ENCODE measurements at places on chromosomes 2 and 18.
A peak's percentile ranks its signal among the peaks of the same experiment; 100 is the strongest.

GRCh38 chr2:202042444-202042843 is 8.8 kb downstream of the FZD7 start:
- no peak for DNase-seq

DNA sequence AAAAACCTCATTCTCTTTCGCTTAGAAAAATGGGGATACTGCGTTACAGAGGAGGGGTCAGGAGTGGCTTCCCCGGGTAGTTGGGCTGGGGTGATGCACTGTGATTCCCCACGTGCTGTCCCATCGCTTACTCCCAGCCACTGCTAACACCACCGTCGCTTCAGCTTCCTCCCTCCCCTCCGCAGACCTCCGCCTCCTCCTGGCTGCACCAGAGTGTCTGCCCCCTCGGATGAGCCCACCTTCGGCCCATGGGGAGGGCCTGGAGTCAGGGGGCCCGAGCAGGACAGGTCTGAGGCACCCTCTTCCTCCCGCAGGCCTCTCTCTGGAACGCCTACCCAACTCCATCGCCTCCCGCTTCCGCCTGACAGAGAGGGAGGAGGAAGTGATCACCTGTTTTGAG is 59.1 kb upstream of the MCFD2 start:
- DNase-seq, result no peak

GRCh38 chr2:239260546-239261327 is 140.1 kb downstream of the HDAC4 start:
- no peak for DNase-seq

DNA sequence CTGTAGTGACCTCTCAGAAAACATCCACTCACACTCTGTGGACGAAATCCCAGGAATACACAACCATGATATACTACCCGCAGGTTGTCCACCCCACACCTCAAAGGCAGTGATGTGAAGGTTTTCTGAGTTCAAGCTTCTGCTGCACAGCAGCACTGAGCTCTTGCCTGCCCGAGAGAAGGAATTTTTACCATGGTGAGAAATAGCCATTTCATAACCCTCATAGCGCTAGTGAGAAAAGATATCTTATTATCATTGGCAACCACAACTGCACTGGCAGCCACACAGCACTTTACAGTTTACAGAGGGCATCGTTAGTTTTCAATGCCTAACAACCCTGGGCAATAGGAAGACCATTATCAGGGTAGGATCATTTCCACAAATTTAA is 36.9 kb downstream of the NAPG start:
- DNase-seq, result no peak

- DNase-seq, result no peak
These were observed 10.8 kb downstream of the AGAP1 start for GRCh38 chr2:235504441-235505180.

DNA sequence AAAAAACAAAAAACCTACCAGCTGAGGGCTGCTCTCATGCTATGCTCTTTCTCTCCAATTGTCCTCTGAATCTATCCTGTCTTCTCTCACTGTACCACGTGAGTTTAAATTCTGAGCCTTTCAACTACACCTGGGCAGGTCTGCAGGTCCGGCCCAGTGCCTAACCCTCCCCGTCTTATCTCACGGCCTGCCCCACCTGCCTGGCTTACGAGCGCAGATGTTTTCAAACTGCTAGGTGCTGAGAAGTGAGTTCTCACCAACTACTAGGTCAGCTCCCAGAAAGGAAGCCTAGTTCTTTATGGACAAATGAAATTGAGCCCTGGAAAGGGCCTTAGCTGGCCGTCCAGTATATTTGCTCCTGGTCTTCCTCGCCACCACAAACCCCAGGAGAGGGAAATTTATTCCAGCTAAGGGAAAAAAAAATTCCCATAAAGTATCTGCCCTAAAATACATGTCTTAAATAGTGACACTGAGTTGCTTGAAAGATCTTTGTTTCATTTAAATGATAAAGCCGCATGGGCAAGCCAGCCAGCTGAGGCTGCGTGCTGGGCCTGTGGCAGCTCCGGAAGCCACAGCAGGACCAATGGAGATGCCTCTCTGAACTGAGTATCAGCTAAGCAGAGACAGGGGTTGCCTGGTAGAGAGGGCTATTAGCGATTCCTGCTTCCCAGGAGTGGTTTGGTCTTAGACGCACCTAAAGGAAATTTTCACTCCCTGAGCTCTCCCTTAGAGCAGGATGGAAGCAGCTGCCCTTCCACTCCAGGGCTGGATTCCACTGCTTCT is 92.5 kb upstream of the NCK2 start:
- no peak for DNase-seq

GRCh38 chr2:146131048-146131447 is 1611.1 kb upstream of the ZEB2 start:
- DNase-seq, result no peak

DNA sequence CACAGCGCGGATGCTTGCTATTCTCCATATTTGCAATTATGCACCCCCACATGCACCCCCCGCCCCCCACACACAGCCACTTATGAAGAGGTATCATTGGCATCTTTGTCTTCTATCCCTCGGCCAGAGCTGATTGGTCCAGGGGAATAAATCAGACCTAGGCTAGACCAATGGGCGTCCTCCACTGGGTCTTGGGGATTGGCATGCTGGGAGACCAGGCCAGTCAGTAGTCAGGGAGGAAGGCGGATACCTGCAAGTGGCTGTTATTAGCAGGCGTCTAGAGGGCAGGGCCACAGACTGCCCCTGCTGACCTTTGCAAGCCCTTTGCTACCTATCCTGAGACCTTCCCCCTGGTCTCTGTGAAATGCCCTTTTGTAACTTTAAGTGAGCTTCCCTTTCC is 30.0 kb downstream of the ATOH8 start:
- no peak for DNase-seq

GRCh38 chr18:68548904-68549870 is 165.7 kb downstream of the TMX3 start:
- DNase-seq, result no peak

GRCh38 chr2:180776921-180777320 is 203.5 kb upstream of the UBE2E3 start:
- no peak for DNase-seq

GRCh38 chr2:205827809-205828365 is 145.6 kb downstream of the NRP2 start:
- DNase-seq, result no peak

DNA sequence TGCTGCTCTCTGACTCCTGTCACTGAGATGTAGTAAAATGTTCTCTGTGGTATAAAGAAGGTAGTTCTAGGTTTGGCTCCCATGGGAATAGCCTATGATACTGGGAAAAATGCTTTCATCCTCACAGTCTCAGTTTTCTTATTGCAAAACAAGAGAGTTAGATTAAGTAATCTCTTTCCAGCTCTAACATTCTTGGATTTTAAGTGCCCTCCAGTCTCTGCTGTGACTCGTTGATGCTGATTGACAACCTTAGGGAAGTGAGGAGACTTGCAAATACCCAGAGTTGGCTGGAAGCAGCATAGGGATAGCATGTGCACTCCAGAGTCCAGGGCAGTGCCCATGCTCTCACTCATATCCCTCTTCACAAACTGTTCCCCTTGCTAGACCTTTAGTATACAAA is 534.9 kb downstream of the SLC4A3 start:
- DNase-seq, result no peak

DNA sequence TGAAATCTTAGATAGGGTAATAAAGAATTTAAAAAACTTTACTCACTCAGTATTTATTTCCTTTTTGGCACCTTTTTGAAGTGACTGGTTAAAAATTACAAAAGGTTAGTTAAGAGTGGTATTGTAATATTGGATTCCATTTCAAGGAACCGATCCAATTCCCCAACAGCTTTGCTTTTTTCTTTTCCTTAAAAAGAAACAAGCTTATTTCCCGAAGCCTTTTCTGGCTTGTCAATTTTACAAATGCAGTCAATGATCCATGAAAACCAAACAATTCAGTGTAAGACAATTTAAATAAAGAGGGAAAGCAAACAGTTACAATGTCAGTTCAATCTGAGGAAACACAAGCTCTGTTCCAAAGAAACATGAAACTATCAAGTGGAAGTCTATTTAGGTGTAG is 200.2 kb downstream of the RIT2 start:
- DNase-seq, result no peak

- no peak for DNase-seq
These were observed 762.2 kb upstream of the HS6ST1 start for GRCh38 chr2:129080715-129081476.

GRCh38 chr2:54945391-54946219 is 104.6 kb downstream of the RTN4 start:
- DNase-seq, result peak; percentile 24

DNA sequence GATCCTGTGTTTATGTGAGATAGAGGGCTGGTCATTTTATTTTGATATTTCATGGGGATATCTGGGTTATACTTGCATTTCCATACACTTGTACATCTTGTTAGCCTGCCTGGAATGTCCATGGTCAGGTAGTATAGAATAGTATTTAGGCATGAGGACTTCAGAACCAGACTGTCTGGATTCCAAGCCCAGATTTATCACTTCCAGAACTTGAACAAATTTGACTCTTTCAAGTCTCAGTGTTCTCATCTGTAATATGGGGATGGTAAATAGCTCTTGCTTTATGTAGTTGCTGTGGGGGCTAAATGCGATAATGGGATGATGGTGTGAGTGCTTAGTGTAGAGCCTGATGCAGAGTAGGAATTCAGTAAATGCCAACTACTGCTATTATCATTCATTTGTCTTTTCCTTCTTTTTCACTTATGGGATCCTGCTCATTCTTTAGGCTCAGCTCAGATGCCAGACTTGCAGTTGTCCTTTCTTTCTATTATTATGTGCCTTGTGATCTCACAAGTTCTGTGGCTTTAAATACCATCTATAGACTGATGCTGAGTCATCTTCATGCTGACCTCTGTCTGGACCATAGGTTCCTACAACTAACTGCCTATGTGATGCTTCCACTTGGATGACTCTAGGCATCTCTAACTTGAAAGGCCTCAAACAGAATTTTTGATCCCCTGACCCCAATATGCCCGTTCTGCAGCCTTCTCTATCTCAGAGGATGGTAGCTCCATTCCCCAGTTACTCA is 67.4 kb downstream of the POLE4 start:
- no peak for DNase-seq

GRCh38 chr2:229417916-229418315 is 146.8 kb upstream of the PID1 start:
- DNase-seq, result no peak

DNA sequence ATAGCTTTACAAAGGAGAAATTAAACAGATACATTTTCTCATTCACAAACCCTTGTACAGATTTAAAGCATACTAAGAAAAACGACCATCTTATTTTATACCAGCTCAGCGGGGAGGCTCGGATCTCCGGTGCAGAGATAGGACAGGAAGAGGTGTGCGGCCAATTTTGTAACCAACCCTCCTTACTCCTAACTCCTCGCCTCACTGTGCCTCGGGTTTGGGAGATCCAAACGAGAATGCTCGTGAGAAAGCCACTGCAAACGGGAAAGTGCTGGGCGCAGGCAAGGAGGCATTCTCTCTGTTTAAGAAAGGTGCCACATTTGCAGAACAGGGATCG is 1.2 kb downstream of the KDSR start:
- DNase-seq, result no peak

DNA sequence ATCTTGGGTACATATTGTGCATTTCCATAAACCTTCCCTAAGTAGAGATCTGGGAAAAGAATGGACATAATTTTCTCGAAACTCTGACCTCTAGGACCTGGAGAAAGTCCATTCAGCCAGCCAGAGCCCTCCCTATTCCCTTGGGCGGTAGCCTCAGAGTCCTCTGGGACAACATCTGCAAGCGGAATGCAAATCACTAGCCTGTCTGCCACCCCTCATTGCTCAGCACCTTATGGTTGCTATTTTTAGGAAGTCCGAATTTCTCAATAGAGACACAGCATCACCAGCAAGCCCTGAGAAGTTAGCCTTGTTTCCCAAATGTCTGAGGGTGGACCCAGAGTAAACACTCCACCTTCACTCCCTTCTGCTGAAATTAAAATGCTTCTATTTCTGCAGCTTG is 17.6 kb upstream of the CD28 start:
- no peak for DNase-seq

DNA sequence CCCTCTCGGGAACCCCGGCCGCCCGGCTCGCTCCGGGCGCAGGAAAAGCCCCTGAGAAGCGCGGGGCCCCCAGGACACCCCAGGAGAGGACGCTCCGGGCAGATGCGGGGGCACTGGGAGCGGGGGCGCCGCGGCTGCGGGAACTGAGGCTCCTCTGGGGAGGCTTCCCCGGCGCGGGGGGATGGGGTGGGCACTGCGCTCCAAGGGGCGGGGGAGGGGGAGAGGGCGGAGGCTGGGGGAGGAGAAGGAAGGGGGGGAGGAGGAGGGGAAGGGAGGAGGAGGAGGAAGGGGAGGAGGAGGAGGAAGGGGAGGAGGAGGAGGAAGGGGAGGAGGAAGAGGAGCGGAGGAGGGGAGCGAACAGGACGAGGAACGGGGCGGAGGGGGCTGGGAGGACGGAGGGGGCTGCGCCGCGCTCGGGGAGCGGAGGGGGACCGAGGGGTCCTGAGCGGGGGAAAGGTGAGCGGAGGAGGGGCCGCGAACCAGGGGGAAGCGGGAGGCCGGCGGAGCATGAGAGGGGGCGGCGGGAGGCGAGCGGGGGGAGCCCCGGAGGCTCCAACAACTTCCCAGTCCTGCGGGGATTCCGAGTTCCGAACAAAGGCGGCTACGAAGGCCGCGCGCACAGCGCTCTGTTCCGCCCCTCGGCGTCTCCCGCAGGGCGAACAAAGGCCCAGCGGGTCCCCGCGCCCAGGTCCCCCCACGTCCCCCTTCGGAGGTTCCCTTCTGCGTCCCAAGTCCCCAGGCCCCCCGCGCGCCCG is 742 bp downstream of the PXDN start:
- no peak for DNase-seq

GRCh38 chr2:158931572-158931971 is 36.9 kb upstream of the TANC1 start:
- DNase-seq, result no peak

DNA sequence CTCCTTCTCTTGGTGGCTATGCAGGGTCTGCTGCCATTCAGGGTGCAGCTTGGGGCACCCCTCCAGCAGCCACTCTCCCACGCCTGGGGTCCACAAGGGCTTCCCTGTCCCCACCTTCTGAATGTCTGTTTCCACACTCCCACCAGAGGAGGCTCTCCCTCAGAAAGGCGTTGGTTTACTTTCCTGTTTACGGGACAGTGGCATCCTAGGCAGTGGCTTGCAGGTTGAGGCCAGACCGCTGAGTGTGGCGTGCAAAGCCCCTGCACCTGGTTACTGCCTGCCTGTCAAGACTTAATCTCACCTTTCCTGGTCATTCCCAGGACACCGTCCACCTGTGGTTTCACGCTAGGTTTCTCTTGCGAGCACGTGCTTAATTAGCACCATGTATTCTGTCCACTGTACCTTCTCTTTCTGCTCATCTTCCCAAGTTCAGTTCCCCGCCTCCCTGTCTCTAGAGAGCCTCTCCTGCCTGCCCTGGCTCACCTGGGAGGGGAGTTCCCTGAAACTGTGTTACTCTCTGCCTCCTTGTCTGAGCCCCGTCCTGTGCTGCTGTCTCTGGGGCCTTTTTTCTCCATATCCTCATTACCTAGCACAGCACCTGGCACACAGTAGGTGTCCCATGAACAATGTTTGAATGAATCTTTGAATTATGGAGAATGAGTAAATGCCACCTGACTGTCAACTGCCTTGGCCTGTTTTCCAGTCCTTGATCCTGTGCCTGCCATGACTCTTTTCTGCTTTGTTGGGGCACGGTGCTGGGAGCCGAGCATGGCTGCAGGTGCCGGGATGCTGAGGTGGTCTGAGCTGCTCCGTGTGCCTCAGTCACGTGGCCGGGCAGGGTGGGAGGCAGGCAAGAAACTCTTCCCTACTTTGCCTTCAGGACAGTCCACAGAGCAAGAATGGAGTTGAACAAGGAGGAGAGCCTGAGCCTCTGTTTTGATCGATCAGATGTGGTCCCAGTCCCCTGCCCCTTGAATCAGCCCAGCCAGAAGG is 56.4 kb downstream of the ARHGEF4 start:
- no peak for DNase-seq

- DNase-seq, result no peak
These were observed 52.0 kb upstream of the TNP1 start for GRCh38 chr2:216911886-216912285.
